GM13976 (cell line): ENCODE measurements at places on chromosomes 4 and X.

DNA sequence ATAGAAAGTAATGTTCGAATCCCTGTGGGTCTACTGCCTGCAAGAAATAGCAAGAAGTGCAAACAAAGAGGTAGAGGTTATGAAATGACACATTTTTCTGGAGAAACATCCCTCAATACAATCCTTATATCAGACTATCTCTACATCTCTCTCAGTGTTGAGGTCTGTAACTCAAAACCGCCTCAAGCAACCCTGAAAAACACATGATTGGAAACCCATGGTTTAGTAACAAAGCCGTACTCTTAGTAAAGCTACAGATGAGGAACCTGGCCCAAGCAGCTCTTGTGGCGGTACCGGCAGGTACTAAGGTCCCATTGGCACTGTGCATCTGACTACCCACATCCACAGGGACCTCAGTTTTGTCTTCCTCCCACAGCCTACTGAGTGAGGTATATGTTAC, 53.9 kb downstream of the IRF2 start:
- no peak for DNase-seq

GRCh38 chr4:71524756-71525155, 185.9 kb downstream of the SLC4A4 start:
- no peak for DNase-seq

DNA sequence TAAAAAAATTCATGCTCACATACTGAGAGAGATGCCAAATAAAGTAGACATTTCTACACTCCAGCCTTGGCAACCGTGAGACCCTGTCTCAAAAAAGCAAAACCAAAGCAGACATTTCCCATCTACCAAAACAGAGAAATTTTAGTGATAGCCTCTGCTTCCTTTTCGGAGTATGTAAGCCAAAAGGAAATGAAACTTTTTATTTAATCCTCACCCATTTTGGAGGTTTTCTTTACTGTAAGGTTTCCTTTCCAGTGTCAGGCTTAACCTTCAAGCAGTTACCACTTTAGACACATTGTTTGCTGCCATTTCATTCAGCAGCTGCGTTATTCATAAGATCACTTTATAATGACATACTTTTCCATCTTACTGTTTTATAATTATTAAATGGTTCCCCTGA, 15.9 kb downstream of the ADD1 start:
- DNase-seq = no peak

DNA sequence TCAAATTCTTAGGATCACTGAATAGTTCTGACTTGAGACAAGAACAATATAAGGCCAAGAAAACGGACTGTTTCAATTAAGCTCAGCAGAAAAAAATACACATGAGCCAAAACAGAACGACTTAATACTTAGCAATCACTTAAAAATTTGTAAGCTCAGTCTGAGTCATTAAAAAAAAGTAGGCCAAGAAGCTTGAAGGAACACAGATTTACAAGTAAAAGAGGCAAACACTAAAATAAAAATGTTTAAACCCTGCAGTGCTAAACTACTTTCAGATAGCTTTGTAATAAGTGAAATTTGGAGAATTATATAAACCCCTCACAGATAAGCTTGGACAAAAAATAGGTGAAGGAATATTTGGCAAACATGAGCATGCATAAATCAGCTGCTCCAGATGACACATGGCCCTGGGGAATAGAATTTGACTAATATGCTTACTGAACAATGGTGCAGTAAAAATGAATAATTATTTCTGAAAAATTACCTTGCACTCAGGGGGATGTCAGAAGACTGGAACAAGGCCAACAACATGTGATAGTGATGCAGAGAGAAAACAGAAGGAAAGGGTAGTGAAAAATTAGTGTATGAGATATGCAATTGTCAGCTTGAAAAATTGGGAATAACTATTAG, 49.6 kb downstream of the LNX1 start:
- DNase-seq = no peak

DNA sequence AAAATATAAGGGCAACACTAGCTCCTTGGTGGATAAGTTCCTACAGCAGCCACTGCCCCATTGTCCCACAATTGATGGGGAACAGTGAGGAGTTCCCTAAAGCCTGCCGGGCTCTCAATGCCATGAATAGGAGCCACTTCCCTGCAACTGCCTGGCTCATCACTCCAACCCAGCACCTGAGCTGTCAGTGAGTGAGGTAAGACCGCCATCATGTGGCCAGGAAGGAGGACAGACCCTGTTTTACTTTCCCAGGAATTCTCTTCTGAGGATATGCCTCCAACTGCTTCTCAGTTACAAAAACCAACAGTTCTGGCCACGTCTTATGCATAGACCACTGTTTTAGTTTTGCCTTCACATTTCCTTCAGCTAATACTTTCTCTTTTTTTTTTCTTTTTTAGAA, 45.5 kb downstream of the SRPX start:
- peak; percentile 19 for DNase-seq

DNA sequence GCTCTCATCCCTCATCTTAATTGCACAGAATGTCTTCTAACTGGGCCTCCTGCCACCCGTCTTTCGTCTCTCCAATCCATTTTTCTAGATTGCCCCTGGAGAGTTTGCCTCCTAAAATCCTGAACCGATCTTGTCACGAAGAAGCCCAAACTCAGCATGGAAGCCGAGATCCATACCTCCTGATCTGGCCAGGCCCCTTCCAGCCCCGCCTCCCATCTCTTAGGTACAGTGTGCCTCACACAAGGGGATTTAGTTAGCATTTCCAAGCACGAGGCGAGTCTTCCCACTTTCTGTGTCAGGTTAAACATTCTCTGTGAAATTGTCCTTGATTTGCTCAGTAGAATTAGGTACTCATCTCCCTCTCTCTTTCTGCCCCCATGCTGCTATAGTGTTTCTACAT, 80.0 kb upstream of the TENM3 start:
- no peak for DNase-seq

GRCh38 chr4:89099471-89099870, 11.9 kb upstream of the TIGD2 start:
- DNase-seq = no peak

DNA sequence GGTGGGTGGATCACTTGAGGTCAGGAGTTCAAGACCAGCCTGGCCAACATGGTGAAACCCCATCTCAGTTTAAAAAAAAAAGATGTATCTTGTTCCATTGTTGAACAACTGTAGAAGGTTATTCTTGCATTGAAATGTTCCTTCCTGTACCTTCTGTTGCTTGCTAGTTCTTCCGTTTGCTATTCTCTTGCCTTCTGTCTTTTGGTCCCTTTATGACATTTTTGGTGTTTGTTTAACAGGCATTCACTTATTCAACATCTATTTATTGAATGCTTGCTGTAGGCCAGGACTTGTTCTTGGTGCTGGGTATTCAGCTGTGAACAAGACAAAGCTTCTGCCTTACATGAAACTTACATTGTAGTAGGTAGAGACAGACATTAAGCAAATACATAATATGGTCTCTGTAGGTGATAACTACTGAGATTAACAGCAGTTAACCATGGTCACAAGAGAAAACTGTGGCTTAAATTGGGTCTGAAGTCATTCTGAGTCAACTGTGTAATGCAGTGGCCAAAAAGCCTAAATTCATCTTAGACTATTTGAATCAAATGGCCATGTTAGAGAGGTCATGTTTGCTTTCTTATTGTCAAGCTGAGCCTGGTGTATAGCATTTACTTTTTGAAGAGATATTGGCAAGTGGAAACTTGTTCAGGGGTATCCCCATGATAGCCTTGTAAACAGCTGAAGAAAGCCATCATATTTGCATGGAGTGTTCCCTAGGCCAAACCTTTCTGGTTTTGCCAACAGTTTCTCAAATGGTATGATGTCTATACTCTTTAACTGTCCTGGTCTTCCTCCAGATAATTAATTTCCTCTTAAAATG, 35.6 kb downstream of the GAB1 start:
- no peak for DNase-seq

DNA sequence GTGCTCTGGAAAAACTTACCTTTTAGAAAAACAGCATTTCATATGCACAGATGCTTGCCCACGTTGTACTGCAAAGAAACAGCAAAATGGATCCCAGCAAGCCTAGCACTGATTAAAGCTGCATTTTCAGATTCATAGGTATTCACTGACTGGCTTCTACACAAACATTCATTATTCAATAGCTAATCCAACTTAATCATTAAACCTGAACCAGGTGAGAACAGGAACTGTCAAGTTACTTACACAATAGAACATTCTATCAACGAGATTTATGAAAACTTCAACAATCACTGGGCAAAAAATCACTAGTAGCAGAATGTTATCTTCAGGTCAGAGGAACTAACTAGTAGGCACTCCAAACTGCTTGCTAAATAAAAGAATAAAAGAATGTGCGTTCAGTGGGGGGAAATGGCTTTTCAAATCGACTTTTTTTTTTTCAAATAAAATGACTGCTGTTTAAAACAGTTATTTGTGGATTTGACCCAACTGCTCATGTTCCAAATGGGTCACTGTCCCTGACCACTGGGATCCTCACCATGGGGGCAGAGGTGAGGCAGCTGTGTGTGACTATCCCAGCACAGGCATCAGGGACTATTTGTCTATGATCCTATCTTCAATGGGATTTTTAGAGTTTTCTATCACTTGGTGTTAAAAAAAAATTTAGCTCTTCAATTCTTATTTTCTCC, 42.3 kb downstream of the STX18 start:
- no peak for DNase-seq

DNA sequence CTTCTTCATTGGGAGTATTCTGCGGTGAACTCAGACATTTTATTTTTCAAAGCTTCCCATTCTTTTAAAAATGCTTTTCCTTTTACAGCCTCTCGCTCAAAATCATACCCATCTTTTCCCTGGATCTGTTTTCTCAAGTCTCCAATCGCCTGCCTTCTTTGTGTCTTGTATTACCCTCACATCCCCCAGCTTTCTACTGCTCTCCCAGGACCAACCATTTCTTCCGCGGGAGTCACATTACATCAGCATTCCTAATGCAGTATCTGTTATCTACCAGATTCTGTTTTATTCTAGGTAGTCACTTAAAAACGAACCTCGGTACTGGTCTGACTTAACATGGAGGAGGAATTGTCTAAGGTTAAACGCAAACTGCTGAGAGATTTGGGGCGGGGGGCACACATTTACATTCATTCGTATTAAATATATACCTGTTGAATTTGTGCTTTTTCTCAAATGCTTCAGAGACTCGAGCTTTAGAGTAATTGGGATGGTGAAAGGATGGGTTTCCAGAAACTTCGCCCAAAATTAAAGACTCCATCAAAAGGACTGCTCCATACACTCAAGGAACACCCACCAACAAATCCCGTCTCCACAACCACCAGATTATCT, 493 bp upstream of the UCHL1 start:
- DNase-seq = no peak

- DNase-seq = no peak
These were observed 1038.4 kb upstream of the PABPC4L start for GRCh38 chr4:135239964-135240363.

DNA sequence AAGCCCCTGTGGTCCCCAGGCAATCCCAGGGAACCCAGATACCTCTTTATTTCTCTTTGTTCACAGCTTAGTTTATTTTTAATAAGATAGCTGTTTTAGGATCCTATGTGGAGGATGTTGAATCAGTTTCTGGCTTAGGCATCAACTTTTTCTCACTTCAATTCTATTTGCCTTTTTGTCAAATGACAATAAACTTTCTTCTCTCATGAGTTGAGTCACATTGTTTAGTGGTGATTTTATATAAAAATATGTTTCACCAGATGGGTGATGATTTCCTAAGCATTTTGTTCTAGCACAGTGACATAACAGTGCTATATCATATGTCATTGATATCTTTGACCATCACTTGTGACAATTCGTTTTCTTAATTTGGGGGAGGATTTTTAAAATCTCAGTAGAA, 198.1 kb upstream of the PUDP start:
- no peak for DNase-seq

DNA sequence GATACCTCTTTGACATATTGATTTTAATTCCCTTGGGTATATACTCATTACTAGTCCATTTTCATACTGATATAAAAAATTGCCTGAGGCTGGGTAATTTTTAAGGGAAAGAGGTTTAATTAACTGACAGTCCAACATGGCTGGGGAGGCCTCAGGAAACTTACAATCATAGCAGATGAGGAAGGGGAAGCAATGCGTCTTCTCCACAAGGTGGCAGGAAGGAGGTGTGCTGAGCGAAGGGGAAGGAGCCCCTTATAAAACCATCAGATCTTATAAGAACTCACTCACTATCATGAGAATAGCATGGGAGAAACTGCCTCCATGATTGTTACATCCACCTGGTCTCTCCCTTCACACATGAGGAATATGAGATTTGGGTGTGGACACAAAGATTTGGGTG, 42.4 kb downstream of the MSX1 start:
- DNase-seq = no peak

- no peak for DNase-seq
These were observed 21.6 kb downstream of the TEC start for GRCh38 chr4:48247878-48248558.

GRCh38 chr4:113276464-113277170, 227.2 kb downstream of the ANK2 start:
- DNase-seq = no peak

DNA sequence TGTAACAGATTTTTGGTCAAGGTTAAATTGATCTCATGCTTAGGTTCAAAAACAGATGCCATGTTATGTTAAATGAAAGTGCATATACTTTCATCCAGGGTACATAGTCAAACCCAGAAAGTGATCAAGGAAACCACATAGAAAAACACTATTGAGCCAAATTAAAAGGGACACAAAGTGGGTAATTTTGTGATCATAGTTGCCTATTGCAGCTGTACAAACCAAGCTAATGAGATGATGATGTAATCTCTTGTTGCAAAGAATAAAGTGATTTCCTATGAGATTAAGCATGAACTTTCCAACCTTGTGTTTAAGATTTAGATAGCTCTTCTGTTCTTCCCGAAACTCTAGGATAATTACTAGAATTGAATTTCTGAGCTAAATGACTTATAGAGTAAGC, 20.2 kb upstream of the LIMCH1 start:
- no peak for DNase-seq

DNA sequence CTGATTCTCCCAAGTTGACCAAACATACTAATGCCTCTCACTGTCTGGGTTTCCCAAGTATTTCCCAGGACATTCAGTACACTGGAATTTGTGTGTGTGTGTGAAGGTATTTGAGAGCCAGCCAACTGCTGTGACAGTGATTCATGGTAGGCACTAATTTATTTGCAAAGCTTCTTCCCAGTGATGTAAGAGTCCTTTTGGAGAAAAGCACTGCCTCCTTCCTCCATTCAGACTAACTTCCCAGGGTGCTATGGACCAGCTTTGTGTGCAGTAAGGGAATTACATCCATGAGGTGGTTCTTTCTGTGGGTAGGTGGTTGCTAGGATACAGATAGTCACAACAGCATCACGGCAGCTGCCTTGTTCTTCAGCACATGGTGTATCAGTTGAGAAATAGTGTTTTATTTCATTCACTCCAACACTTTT, 8.7 kb downstream of the EGF start:
- DNase-seq = no peak

- no peak for DNase-seq
These were observed 246.3 kb downstream of the BANK1 start for GRCh38 chr4:102036619-102037376.

GRCh38 chr4:82124365-82124764, 249.4 kb downstream of the HNRNPD start:
- DNase-seq = no peak
